Left lobe of liver (tissue), 2 donors: ENCODE measurements at places on chromosomes 5 and 9.

DNA sequence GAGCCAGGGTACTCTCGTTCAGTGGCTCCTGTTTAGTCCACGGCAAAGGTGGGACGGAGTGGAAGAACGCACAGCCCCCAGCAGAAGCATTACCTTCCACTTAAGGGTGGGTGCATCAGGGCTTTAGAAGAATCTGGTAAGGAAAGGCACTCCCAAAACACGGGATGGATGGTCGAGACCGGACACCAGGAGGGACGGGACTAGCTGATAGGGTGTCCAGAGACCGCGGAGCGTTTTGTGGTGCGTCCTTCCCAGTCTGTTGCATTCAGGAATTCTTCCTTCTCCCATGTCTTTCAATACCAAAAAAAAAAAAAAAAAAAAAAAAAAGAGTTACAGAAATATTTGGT, 545 bp upstream of the CTSV start:
- DNase-seq = no peak

DNA sequence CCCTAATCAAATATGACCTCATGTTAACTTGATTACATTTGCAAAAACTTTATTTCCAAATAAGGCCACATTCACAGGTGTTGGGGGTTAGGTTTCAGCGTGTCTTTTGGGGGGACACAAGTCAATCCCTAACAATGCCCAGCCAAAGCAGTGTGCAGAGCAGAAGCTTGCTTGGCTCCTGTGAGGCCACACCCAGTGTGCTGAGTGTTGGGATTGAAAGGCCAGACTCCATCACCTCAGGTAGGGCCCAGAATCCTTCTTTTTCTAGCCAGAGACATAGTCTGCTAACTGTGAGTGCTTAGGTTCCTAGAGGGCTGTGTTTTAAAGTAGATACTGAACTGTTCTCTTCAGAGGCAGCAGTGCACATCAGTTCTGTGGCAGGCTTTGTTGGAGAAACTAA, 27.9 kb downstream of the KDM4C start:
- DNase-seq = no peak

- DNase-seq = no peak
Observed at GRCh38 chr5:88674356-88675167, 208.4 kb downstream of the MEF2C start.

DNA sequence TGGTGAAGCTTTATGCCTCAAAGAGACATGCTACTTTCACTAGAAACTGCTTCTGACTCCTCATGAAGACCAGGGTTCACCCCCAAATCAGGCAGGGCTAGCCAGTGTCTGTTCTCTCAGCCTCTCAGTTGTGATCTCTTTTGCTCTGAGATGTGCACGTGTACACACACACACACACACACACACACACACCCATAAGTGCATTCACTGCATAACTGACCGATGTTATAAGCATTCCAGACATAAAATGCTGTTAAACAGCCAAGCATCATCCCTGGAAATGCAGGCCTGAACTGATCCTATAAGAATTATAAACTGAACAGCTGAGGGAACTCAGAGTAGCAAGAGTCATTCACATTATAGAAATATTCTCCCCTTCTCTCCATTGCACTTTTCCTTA, 85.0 kb downstream of the FSTL4 start:
- no peak for DNase-seq

- no peak for DNase-seq
Observed at GRCh38 chr9:136237486-136238341, 7.9 kb downstream of the QSOX2 start.

DNA sequence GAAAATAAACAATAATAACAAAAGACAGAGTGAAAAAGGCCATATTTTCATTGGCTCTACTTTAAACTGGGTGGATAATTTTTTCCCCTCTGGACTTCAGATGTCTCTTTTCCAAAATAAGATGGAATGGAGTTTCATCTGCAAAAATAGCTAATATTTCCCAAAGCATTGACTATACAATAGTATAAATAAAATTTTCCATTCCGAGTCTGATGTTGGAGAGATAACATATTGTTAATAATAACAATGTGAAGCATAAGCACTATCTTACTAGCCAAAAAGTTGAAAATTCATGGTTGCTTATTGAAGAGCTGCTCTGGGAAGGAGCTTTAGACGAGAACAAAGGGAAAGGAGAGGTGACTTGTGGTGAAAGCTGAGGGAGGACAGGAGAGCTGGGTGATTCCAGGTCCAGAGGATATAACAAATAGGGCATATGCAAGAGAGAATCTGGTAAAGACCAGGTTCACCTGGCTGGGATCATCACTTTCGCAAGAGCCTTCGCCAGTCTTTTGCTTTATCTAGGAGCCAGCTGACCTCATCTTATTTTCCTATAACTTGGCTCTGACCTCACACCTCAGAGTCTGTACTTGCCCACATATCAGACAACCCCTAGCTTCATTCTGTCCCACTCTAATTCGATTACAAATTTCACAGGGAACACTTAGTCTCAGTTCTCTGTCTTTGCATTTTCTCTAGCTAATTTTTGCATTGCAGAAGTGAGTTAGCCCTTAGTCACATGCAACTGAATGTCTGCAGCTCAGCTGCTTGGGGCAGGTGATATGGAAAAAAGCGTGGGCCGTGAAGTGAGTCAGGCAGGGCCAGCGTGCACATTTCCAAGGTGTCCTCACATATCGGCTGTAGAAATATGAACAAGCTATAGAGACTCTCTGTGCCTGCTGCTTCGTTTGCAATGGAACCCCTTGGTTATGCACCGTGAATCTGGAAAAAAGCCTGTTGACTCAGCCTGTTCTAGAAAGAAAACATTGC, 7.6 kb upstream of the ZNF474 start:
- no peak for DNase-seq

DNA sequence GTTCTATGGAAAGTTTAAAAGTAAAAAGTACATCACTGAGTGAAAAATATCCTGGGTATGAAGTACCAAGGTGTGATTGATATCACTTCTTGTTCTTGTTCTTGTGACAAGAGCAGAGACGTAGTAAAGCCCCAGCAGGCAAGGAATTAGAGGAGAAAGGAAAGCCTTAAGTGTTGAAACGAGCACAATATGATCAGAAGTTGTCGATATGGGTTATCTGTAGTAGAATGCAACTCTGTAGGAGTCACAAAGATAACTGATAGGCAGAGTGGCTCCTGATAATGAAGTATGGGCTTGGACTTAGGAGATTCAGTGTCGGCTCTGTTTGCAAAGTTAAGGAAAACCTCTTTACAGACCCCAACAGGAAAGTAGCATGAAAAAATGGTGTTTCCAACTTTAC, 1179.1 kb downstream of the DTWD2 start:
- DNase-seq = no peak

GRCh38 chr9:119844431-119844830, 475.2 kb upstream of the BRINP1 start:
- no peak for DNase-seq

DNA sequence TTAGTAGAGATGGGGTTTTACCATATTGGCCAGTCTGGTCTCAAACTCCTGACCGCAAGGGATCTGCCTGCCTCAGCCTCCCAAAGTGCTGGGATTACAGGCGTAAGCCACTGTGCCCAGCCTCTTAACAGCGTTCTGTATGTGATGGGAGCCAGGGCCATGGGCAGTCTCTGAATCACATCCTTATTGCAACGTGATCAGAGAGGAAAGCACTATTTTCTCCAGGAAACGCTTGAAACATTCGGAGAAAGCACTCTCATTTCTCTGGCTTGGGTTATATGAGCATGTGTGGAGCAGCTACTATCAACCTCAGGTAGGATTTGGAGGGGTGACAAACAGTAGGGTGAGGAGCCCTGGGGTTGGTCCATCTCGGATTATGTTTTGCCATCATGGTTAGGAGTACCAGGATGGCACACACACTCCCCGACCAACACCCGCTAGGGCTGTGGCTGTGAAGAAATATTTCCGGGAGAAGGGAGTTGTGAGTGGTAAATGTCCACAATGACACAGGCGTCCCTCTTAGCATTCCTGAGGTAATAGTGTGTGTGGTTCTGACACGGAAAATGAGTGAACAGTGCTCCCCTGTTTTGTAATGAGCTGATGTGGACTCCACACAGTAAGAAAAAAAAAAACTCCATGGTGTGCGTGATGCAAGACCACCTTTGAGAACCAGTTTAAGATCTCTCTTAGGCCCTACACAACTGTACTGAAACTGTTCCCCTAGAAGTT, 406.2 kb upstream of the ZNF608 start:
- no peak for DNase-seq

DNA sequence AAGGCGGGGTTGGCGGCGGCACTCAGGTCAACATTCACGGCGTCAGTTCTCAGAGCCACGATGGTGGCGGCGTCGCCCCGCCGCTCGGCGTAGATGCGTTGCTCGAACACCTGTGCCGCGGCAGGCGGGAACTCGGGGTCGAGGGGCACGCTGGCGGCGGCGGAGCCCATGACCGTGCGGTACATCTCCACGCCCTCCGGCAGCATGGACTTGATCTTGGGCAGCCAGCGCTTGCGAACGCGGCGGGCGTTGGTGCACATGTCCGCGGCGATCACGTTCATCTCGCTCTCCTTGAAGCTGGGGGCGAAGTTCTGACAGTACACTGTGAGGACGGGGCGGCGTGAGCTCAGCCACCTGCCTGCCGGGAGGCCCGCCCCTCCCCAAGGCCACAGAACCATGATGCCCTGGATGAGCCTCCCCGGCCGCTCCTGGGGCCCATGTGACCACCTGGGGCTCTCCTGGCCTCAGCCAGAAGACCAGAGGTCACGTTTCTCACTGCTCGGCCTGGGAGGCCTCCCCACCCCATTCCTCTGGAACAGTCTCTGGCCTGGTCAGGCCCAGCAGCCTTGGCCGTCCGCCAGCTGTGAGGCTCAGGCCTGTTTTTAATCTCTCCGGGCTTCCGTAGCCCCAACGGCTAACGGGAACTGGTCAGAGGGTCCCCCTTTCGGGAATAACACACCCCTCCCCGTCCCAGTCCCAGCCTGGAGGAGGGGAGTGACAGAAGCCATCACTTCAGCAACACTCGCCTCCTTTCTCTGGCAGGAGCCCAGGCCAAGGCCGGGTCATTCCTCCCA, 50.7 kb upstream of the UBAC1 start:
- DNase-seq = peak; percentile 76

DNA sequence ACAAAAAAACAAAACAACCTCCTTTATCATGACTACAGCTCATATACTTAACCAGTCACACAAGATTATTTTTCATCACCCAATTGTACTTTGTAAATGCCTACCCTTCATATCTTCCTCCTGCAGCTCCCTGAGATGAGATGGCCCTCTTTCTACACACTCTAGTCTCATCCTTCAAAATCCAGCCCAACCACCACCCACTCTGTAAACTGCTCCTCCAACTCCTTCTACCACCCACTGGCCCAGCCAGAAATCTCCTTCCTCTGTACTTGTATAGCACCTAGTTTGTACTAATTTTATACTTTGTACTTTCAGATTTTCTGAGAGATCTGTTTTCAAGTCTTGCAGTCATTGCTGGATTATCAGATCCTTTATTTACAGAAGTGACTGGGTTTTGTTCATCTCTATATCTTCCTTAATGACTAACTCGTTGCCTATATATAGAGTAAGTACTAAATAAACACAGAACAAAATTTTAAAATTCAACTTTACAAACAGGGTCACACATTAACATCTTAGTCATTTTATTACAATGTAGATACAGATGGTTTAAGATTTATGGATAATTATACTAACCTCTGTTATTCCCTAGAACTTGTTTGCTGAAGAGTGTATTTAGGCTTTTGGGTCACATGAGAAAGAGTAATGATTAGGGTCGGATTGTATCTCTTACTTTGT, 155.7 kb downstream of the NFIB start:
- no peak for DNase-seq

DNA sequence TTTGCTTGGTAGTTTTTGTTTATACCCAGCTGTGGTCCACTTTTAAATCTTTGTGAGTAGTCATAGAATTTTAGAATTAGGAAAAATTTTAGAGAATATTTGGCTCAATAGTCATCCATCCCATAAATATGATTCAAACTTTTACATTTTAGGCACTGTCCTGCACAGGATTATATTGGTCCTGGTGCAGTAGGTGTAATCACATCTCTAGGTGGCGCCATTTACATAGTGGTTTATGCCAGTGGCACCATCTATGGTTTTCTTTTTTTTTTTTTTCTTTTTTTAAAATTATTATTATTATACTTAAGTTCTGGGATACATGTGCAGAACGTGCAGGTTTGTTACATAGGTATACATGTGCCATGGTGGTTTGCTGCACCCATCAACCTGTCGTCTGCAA, 260.7 kb upstream of the KCNN2 start:
- DNase-seq = no peak
